Occipital lobe (tissue), 3 donors: ENCODE measurements at places on chromosomes 12 and 14. TPM values are rescaled to one million over a fixed set of nuclear protein-coding genes. Genes with fewer than 3 reads are reported as not detected.

GRCh38 chr12:15928870-15929571 lies 17.9 kb downstream of the DERA start:
- no peak for DNase-seq

DNA sequence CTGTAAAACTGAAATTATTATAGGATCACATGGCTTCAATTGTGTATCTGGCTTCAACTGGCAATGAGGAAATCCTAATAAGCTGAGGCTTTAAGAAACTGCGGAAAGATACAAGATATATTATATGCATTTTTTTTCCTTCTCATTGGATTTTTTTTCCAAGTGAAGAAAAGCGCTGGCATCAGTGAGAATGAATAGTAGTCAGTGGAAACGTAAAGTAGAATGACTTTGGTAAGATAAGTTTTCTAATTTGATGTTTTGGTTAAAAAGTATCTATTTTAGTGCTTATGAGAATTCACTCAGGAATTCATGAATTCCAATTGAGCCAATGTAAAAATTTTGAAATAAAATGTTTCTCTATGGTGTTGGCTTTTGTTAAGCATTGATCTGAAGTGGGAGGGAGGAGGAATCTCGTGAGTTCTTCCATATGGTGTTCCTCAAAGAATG lies 173.5 kb upstream of the FRMD6 start:
- no peak for DNase-seq

DNA sequence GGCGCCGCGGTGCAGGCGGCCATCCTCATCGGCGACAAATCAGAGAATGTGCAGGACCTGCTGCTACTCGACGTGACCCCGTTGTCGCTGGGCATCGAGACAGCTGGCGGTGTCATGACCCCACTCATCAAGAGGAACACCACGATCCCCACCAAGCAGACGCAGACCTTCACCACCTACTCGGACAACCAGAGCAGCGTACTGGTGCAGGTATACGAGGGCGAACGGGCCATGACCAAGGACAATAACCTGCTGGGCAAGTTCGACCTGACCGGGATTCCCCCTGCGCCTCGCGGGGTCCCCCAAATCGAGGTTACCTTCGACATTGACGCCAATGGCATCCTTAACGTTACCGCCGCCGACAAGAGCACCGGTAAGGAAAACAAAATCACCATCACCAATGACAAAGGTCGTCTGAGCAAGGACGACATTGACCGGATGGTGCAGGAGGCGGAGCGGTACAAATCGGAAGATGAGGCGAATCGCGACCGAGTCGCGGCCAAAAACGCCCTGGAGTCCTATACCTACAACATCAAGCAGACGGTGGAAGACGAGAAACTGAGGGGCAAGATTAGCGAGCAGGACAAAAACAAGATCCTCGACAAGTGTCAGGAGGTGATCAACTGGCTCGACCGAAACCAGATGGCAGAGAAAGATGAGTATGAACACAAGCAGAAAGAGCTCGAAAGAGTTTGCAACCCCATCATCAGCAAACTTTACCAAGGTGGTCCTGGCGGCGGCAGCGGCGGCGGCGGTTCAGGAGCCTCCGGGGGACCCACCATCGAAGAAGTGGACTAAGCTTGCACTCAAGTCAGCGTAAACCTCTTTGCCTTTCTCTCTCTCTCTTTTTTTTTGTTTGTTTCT lies 1.7 kb downstream of the HSPA2 start:
- DNase-seq: no peak

DNA sequence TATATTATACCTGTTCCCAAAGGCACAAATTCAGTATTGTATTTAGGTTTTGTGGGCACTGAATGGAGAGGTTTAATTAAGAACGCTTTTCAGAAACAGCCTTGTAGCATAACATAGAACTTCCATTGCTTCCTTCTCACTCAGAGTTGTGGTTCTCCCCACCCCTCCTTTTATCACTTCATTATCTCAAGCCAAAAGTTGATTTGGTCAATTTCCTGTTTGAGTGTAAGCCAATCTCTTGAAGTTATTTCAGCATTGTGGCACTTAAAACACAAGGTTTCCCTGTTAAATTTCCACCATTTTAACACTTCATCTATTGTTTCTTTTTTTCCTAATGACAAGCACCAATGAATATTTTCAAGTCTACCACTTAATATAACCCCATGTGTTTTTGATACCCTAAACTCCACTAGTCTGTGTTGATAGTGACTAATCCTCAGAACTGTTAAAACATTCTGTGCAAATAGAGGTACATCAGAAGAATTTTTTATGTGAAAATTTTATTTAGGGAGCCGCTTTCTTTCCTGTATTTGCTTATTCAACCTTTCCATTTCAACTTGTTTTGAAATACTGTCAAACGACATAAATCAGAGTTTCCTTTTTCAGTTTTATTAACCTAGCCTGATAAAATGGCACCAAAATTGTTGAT lies 340.1 kb downstream of the BCAT1 start:
- DNase-seq: no peak

DNA sequence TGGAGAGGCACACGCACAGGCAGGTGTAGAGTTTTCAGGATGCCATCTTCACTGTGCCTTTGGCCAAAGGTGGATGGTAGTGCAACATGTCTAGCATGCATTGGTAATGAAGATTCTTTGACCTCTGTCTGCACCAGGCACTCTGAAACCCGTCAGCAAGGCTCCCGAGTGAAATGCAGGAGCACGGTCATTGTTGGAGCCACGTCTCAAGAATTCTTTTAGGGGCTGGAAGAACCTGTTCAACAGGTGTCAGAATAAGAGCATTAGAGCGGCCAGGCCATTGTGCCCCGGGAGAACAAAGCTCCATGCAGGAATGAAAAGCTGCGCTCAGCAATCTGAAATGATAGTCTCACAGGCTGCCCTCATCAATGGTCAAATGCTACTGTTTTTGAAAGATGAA lies 40.2 kb upstream of the DICER1 start:
- DNase-seq: no peak

DNA sequence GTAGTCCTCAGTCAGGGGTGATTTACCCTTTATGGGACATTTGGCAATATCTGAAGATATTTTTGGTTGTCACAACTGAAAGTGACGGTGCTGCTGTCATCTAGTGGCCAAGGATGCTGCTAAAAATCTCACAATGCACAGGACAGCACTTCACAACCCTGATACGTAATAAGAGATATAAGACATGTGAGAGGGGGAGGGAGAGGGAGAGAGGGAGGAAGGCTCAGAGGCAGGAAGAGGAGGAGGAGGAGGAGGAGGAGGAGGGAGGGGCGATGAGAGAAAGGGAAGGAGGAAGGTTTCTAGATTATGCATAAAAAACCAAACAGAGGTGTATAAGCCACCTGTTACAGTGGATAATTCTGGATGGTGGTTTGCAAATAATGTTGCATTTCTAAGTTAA lies 14.3 kb downstream of the MYL2 start:
- no peak for DNase-seq

DNA sequence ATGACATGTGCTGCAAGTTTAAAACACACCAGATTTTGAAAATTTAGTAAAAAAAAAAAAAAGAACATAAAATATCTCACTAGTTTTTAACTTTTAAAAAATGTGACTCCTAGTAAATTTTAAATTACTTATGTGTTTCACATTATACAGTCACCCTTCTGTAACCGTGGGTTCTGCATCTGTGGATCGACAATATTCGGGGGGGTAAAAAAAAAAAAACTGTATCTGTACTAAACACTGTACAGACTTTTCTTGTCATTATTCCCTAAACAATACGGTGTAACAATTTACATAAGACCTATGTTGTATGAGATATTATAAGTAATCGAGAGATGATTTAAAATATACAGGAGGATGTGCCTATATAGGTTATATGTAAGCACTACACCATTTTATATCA lies 3.2 kb downstream of the DDX24 start:
- DNase-seq: no peak

- no peak for DNase-seq
Observed at GRCh38 chr12:42482041-42482747, 107.4 kb downstream of the PRICKLE1 start.

DNA sequence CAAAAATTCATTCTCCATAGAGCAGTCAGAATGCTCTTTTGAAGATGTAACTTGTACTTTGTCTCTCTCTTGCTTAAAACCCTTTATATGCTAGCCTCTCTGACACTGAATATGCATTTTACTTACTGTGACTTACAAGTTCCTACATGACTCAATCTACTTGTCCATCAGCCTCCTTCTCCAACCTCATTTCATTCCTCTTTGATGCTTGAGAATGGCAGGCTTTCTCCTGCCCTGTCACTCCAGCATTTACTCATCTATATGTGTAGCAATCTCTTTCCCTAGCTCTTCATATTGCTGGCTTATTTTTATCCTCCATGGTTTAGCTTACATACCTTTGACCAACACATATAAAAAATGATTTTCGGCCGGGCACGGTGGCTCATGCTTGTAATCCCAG lies 561.9 kb downstream of the CCER1 start:
- DNase-seq: no peak

GRCh38 chr12:16225692-16226091 lies 51.8 kb downstream of the SLC15A5 start:
- DNase-seq: no peak

- no peak for DNase-seq
Observed at GRCh38 chr14:56002876-56003625, 115.2 kb upstream of the PELI2 start.

DNA sequence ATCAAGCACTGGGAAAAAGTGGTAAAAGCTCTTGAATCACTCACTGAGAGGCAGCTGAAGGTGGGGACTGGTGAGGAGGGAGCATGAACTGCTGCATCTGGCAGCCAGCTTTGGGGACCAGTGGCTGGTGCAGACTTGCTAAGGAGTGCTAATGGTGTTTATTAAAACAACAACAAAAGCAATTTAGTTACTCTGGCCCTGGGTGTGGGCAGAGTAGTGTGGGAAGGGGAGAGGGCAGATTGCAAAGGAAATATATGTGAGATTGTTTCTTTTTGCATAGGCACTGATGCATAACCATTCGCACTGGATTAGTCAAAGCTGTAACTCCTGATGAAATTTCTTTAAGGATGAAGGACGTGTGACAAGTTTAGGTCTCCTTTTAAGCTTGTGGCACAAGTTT lies 8.1 kb downstream of the TXNRD1 start:
- DNase-seq: no peak

DNA sequence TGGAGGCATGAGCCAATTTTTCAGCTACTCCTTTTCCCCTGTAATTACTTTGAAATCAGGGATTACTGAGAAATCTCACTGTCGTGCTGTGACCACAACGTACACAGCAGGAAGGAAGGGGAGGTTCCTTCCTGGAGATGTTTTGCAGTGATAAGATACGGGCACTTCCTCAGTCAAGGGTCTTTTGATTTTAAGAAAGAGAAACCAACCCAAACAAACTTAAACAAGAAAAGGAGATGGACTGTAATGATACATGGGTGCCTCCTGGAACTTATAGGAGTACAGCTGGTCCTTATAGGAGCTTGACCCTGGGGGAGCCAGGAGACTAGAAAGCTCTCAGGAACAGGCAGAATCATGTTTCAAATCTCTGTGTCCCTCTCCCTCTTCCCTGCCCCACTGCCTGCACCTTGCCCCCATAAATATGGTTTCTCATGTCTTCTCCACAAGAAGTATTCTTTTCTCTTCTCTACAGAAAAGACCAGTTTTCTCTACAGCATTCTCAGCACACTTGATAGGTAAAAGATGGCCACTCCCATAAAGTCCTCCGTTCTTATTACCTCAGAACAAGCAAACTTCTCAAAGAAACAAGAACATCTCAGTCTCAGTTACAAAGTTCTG lies 281.1 kb upstream of the AMIGO2 start:
- DNase-seq: no peak

The SLC5A8 gene
- total RNA-seq: 1.4 TPM

The PDZRN4 gene
- 48.7 TPM for total RNA-seq

The STRN3 gene
- total RNA-seq: 138 TPM

The ZNF891 gene
- total RNA-seq: 9.7 TPM

The TBX5 gene
- total RNA-seq: not detected

The KRT8 gene
- total RNA-seq: not detected
